CD4-positive, alpha-beta T cell (primary cell): ENCODE measurements at places on chromosomes 3 and 15. TPM values are rescaled to one million over a fixed set of nuclear protein-coding genes. Genes with fewer than 3 reads are reported as not detected.
A peak's percentile ranks its signal among the peaks of the same experiment; 100 is the strongest.

The OXTR gene
- 0.17 TPM for total RNA-seq

The GOLGA8K gene
- 0.69 TPM for total RNA-seq

The LSAMP gene
- total RNA-seq: not detected

The EFCAB12 gene
- 3.4 TPM for total RNA-seq

The SAMD7 gene
- not detected for total RNA-seq

The APEH gene
- total RNA-seq: 44.3 TPM

The GOLGA6L9 gene
- total RNA-seq: 2.0 TPM

GRCh38 chr15:76996526-76997401 lies 1.8 kb downstream of the PSTPIP1 start:
- H3K36me3 ChIP-seq: peaks cover 30% of the 10 kb centered on the region
- peak; percentile 75 for DNase-seq
- H3K4me1 ChIP-seq: peaks cover 91% of the 10 kb centered on the region
- peak overlapping the region; percentile 95 for H3K4me3 ChIP-seq

- no peak for DNase-seq
- H3K27me3 ChIP-seq: peaks cover 10% of the 10 kb centered on the region
- no peak overlapping the region for H3K4me3 ChIP-seq
- no peaks in the 10 kb centered on the region for H3K36me3 ChIP-seq
- no peaks in the 10 kb centered on the region for H3K4me1 ChIP-seq
Measured at GRCh38 chr3:157573281-157573680, 70.1 kb upstream of the VEPH1 start.

DNA sequence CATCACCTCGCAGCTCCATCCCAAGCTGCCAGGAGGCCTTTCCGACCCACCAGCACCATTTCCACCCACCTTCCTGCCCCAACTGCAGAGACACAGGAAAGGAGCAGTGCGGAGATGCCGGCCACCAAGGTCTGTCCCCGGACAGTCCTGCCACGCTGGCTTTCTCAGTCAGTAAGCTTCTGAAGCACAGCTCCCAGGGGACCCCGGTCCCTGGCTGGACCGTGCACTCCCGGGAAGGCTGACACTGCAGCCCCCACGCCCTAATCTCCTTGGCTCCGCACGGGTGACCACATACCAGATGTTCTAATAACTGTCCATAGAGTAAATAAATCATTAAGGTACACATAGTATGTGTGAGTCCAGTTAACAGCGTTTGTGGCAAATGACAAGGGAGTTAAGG lies 73.5 kb downstream of the VGLL4 start:
- H3K27me3 ChIP-seq: no peaks in the 10 kb centered on the region
- no peak overlapping the region for H3K27ac ChIP-seq
- peaks cover 48% of the 10 kb centered on the region for H3K36me3 ChIP-seq
- H3K4me1 ChIP-seq: no peaks in the 10 kb centered on the region
- no peak overlapping the region for H3K4me3 ChIP-seq
- no peak for DNase-seq

GRCh38 chr3:151265866-151266265 lies 12.5 kb downstream of the P2RY14 start:
- no peaks in the 10 kb centered on the region for H3K27me3 ChIP-seq
- no peak overlapping the region for H3K27ac ChIP-seq
- H3K4me1 ChIP-seq: peaks cover 3% of the 10 kb centered on the region

DNA sequence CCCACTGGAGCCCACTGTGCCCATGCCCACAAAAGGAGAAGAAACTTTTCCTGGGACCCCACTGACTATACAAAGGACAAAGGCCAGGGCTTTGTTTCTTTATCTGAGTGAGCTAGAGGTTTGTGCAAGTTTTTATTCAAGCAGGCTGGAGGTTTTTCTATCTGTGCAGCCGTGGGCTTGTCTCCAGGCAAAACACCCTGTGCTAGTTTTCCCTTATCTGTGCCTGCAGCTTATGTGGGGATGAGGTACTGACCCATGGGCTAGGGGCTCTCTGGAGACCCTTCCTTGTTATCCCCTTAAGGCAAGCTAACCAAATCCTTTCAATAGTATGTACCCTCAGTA lies 545.5 kb downstream of the ZPLD1 start:
- H3K36me3 ChIP-seq: no peaks in the 10 kb centered on the region
- no peak for DNase-seq
- H3K4me1 ChIP-seq: no peaks in the 10 kb centered on the region
- H3K27ac ChIP-seq: no peak overlapping the region
- H3K4me3 ChIP-seq: no peak overlapping the region
- H3K27me3 ChIP-seq: no peaks in the 10 kb centered on the region

DNA sequence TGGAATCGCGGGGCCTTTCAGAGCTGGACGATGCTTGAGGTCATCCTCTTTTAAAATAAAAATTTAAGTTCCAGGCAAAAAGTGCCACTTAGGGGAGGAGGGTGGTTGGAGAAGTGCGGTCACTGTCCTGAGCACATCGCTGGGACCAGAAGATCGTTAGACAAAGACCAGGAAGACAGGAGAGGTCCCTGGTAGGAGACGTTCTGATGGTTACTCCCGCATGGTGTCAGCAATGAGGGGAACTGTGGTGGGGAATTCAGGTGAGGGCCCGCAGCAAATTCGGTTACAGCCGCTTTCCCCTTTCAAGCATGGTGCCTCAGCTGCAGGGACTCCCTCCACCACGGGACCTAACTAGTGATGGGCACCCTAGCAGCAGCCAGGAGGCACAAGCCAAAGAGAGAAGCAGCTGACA lies 1.0 kb upstream of the ISY1 start:
- DNase-seq: peak; percentile 55
- peaks cover 24% of the 10 kb centered on the region for H3K4me1 ChIP-seq
- H3K4me3 ChIP-seq: peak overlapping the region; percentile 82
- H3K27me3 ChIP-seq: no peaks in the 10 kb centered on the region
- H3K27ac ChIP-seq: peak overlapping the region; percentile 92
- H3K36me3 ChIP-seq: peaks cover 30% of the 10 kb centered on the region

DNA sequence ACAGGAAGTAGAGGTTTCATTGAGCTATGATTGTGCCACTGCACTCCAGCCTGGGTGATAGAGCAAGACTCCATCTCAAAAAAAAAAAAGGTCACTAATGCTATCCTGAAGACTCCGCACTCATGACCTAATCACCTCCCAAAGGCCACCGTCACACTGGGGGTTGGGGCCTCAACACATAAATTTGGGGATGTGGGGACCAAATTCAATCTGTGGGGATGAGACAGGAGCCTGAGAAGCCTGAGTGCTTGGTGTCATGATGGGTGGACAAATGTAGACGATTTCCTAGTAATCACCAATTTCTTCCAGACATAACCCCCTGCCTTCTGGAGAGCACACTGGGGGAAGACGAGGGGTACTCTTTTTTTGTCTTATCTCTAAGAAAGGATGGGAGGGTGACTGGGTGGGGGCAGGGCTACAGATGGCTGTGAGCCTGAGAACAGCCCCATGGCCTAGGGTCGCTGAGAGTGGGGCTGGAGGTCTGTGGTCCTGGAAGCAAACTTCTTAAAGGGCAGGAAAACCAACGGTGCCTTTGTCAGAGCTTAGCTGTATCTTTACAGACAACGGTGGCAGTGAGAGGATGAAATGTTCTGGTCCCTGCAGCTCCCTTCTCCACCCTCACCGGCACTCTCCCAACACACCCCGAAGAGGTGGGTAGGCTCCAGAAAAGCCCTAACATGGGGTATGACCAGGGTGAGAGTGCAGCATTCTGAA lies 16.6 kb upstream of the KLF13 start:
- DNase-seq: no peak
- H3K4me3 ChIP-seq: no peak overlapping the region
- H3K27ac ChIP-seq: no peak overlapping the region
- H3K27me3 ChIP-seq: peaks cover 3% of the 10 kb centered on the region

DNA sequence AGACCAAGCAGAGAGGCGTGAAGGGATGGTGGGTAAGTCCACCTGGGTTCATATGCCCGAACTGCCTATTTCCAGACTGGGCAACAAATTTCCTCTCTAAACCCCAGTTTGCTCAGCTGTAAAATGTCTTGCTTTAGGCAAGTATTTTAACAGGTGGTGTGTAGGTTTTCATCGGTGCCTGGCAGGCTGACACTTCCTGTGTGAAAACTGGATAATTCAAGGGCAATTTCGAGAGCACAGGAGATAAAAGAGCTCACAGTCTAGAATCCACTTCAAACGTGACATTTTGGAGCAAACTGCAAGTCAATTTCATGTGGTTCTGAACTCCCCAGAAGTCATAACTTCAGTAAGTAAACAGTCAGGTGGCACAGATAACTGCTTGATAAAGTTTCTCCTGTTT lies 112.2 kb downstream of the OXNAD1 start:
- DNase-seq: no peak
- no peak overlapping the region for H3K4me3 ChIP-seq
- H3K4me1 ChIP-seq: peaks cover 61% of the 10 kb centered on the region
- no peaks in the 10 kb centered on the region for H3K27me3 ChIP-seq
- peaks cover 10% of the 10 kb centered on the region for H3K36me3 ChIP-seq

GRCh38 chr3:118666-119065 lies 77.9 kb upstream of the CHL1 start:
- H3K27ac ChIP-seq: no peak overlapping the region
- H3K36me3 ChIP-seq: no peaks in the 10 kb centered on the region
- H3K4me3 ChIP-seq: no peak overlapping the region
- no peak for DNase-seq

DNA sequence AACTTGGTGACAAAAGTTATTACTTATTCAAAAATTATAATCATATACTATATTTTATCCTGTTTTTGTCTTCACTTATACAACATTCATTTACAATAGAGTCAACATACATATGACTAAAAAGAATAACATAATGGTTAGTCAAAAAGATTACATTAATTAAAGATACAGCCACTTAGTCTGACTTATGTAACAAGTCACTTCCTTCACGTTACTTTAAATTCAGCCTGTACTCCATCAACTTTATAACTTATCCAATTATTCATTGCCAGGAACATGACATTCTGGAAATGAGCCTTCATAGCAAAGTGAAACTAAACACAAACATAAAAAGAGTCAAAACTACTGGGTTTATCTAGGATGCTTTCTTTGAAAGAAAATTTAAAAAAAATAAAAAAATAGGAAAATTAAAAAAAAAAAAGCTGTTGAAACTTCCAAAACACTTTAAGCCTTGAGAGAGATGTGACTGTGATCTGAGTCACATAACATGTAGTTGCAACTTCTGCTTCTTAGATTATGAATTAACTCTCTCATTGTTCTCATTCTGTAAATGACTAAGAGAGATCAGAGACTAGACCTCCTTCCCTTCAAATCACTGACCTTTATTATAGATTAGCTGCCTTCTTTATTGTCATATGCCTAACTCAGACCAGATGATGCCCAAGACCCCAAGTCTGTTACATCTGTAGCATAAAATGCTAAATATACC lies 107.8 kb downstream of the MYRIP start:
- H3K27me3 ChIP-seq: no peaks in the 10 kb centered on the region
- H3K36me3 ChIP-seq: no peaks in the 10 kb centered on the region
- no peaks in the 10 kb centered on the region for H3K4me1 ChIP-seq
- no peak overlapping the region for H3K4me3 ChIP-seq

- DNase-seq: no peak
- no peaks in the 10 kb centered on the region for H3K4me1 ChIP-seq
- no peaks in the 10 kb centered on the region for H3K27me3 ChIP-seq
- H3K27ac ChIP-seq: no peak overlapping the region
- no peak overlapping the region for H3K4me3 ChIP-seq
- H3K36me3 ChIP-seq: peaks cover 8% of the 10 kb centered on the region
Measured at GRCh38 chr3:108623504-108623903, 34.0 kb downstream of the DZIP3 start.

DNA sequence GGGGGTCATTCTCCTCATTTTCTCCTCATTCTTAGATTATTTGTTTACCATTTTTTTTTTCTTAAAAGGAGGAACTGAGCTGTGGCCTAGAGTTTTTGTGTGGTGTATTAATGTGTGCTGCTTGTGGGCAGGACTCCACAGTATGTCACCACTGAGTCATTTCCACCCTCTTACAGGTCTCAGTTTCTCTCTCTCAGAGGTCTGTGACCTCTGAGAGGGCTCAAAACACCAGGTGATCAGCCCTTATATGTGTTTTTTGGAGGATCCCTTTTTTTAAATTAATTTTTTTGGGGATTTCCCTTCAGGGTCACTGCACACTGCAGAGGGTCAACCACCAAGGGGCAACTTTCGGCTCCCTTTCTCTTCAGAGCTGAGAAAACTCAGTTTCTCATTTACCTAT lies 166.4 kb downstream of the SUCNR1 start:
- no peak overlapping the region for H3K4me3 ChIP-seq
- H3K27me3 ChIP-seq: no peaks in the 10 kb centered on the region
- H3K4me1 ChIP-seq: no peaks in the 10 kb centered on the region
- no peak for DNase-seq
- H3K27ac ChIP-seq: no peak overlapping the region
- H3K36me3 ChIP-seq: no peaks in the 10 kb centered on the region

DNA sequence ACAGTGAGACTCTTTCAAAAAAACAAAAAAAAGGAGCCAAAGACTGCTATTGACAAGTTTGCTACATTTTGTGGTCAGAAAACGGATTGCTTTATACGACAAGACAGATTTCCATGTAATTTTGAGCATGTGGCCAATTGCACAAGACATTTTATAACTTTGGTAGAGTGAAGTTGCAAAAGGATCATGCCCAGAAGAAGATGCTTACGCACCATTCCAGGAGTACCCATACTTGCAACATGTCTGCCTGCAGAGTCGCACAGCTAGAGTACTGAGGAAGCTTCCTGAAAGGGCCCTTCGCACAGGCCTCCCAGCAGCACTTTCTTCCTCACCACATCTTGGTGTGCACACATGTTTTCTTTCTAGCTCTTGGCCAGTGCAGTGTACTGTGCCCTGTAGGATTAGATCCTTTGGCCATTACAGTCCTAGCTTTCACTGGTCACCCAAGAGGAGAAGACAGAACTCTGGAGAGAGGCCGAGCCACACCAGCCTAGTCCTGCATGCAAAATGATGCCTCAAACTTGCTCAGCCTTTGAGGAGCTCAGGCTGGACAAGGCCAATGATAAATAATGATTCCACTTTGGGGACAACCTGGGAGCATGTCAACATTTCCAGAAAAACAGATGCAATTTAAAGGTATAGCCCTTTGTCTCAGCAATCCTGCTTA lies 11.7 kb downstream of the CHDH start:
- H3K36me3 ChIP-seq: no peaks in the 10 kb centered on the region
- no peaks in the 10 kb centered on the region for H3K27me3 ChIP-seq
- no peak for DNase-seq
- H3K4me3 ChIP-seq: no peak overlapping the region
- H3K4me1 ChIP-seq: no peaks in the 10 kb centered on the region

DNA sequence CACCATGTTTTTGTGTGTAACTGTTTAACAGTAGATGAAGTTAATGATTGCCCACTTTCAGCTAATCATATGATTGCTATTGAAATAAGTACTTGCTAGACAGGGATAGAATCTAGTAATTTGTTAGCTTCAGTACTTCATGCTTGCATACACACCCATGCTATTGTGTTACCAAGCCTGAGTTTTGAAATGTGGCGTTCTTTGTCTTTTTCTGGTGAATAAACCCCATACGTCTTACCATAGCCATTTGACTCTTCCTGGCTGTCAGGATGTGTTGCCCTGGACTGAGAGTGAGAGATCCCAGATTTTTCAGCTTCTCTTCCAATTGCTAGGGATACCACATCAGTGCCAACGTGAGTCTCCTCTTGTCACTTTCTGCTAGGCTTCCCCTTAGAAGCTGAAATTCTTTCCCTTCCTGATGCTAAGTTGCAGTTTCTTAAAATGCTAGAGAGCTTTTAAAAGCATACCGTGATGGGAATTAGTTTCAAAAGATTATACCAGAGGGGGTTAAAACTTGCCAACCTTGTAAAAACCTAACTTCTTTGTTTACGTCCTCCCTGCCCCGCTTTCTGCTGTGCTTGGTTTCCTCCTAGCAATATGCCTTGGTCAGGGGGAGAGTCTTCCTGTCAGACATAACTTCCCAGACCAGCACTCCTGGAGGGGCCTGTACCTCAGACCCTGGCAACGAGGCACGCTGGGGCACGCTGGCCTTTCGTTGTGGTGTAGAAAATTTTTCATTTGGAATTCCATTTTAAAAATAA lies 62.9 kb upstream of the ULK4 start:
- no peak overlapping the region for H3K4me3 ChIP-seq
- no peaks in the 10 kb centered on the region for H3K27me3 ChIP-seq
- no peak overlapping the region for H3K27ac ChIP-seq
